Adipocyte (in vitro differentiated cells): ENCODE measurements at places on chromosomes 1 and 21.

DNA sequence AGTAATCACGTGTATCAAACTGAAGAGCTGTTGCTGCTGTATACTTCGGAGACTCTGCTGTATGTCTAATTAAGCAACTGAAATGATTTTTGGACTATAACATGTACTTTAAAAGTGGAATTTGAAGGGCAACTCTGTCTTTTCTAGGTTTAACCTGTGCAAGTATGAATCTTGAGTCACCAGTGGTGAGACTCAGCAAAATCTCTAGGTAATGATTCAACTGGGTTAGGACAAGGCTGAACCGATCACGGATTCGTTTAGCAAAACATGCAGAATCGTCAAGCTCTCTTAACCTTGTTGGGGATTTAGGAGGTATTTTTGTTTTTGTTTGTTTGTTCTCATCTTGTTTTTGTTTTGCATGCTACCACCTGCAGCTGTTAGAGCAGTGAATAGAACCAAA lies 149.6 kb downstream of the CYYR1 start:
- DNase-seq: no peak

GRCh38 chr1:26848941-26849774 lies 13.8 kb upstream of the SFN start:
- peak; percentile 65 for DNase-seq

GRCh38 chr1:94543001-94543400 lies 1.4 kb upstream of the F3 start:
- DNase-seq: peak; percentile 65

- peak; percentile 92 for DNase-seq
These were observed 59.8 kb upstream of the MORC3 start for GRCh38 chr21:36260030-36260787.

- DNase-seq: no peak
These were observed 56.6 kb upstream of the C1orf174 start for GRCh38 chr1:3956527-3957170.

DNA sequence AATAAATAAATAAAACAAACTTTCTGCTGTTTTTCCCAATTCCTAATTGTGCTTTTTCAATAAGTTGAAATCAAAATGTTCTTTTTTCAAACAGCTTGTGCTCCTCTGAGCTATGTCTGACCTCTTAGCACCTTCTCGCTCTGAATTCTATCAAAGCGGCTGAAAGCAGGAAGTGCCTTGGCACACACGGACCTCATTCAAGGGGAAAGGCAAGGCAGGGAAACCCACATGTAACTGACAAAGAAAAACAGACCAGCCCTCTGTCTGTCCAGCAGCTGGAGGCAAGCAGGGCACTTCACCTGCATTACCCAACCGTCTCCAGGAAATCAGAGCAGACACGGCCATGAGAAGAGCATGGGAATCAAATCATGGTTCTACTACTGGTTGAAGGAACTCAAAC lies 56.7 kb downstream of the PLPP3 start:
- DNase-seq: no peak

GRCh38 chr1:83673312-83673711 lies 325.6 kb downstream of the TTLL7 start:
- no peak for DNase-seq

GRCh38 chr1:77639557-77640069 lies 42.8 kb downstream of the ZZZ3 start:
- DNase-seq: no peak

GRCh38 chr1:233844692-233845091 lies 59.8 kb upstream of the SLC35F3 start:
- DNase-seq: no peak

GRCh38 chr1:203035111-203036000 lies 9.1 kb downstream of the PPFIA4 start:
- DNase-seq: no peak

DNA sequence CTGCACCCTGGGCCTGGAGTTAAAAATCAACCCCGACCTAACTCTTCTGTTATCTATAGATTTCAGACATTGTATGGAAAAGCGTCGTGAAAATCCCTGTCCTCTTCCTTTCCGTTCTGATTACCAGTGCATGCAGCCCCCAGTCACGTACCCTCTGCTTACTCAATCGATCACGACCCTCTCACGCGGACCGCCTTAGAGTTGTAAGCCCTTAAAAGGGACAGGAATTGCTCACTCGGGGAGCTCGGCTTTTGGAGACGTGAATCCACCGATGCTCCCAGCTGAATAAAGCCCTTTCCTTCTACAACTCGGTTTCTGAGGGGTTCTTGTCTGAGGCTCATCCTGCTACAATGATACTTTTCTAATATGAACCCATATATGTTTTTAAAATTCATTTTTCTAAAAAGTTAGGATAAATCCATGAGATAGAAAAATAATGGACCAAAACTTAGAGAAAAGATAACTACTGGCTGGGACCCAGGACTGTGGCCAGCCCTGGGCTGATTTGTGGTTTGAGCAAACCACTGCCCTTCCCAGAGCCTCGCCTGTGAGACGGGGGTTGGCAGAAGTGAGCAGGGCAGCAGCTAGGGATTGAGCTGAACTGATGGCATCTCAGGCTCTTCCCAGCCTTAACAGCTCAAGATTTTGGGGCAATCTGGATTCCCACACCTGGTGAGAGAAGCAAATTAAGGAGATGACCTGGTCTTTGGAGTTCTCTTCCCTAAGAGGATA lies 5.0 kb downstream of the UQCRHL start:
- peak; percentile 52 for DNase-seq

DNA sequence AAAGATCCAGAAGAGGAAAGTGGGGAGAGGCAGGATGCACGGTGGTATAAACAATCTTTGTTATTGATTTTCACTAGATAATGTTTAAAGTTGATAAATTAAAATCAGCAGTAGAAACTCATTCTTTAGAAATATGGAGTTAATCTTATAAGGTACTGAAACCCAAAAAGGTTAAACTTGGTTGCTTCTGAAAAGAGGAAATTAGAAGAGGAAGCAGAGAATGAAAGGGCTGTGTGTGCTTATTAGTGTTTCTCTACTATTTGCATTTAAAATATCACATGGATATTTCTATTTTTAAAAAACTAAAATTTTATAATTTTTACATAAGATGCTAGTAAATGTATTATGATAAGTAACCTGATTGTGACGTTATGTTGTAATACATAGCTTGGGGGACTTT lies 24.4 kb downstream of the C1orf141 start:
- DNase-seq: no peak

DNA sequence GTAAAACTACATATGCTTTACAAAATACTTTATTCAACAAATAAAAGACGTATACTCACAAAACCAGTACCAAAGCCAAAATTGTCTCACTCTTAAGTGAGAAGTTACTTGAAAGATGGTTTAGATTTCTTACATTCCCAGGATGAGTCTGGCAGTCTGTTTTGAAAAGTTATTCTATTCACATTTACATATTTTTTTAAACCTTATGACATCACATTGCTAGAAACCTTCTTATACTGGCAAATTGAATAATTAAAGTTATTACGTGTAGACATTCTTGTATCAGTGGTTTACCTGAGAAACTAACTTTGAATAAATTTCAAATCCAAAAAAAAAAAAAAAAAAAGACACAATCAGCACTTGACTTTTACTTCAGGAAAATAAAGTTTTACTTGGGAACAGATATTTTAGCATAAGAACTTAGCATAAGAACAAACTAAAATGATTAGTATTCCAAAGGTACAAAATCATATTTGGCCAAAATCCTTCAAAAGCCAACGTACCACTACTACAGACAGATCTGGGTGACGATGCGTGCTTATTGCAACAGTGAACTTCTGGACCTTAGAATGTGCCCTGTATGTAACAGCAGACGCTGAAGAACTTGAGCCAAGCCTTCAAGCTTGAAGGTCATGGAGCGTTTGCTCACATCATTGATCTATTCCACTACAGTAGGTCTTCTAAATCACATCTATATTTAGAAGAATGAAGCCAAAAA lies 2.5 kb downstream of the CDC42BPA start:
- peak; percentile 92 for DNase-seq

GRCh38 chr1:22815421-22816066 lies 104.9 kb downstream of the EPHB2 start:
- DNase-seq: no peak

- no peak for DNase-seq
These were observed 50.2 kb downstream of the LAMC2 start for GRCh38 chr1:183236158-183236725.

- peak; percentile 86 for DNase-seq
These were observed 95.9 kb downstream of the KCNJ15 start for GRCh38 chr21:38352536-38353219.

- DNase-seq: no peak
These were observed 10.9 kb upstream of the CD5L start for GRCh38 chr1:157852476-157852875.

GRCh38 chr1:205775717-205776056 lies 405 bp upstream of the RAB29 start:
- peak; percentile 68 for DNase-seq

DNA sequence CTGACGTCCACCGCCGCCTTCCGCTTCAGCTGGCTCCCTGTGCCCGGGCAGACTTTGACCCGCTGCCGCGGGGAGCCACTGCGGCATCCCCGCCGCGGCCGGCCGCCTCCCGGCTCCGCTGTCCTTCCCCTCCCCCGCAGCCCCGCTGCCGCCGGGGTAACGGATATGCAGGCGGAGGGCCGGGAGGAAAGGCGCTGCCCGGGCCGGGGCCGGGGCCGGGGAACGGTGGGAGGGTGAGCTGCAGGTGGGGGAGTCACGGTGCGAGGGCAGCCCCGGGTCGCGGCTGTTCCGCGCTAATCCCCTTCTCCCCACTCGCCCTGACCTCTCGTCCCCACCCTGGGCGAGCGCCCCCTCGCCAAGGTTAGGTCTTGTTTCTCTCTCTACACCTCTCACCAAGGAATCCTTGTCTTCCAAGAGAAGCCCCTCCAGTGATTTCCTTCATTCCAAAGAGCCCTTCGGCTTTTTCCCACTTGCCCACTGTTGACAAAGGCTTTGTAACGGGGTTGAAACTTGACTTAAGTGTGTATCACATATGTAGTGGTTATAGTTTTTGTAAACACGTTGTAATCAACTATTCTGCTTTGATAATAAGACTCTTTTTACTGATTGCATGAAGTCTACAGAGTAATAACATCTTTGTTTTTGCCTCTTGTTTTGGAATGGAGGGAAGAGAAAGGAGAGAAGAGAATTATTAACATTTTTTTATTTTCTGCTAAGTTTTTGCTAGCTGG lies 669 bp downstream of the XPR1 start:
- DNase-seq: peak; percentile 79

- DNase-seq: no peak
These were observed 65.0 kb upstream of the DISP3 start for GRCh38 chr1:11413986-11414391.

DNA sequence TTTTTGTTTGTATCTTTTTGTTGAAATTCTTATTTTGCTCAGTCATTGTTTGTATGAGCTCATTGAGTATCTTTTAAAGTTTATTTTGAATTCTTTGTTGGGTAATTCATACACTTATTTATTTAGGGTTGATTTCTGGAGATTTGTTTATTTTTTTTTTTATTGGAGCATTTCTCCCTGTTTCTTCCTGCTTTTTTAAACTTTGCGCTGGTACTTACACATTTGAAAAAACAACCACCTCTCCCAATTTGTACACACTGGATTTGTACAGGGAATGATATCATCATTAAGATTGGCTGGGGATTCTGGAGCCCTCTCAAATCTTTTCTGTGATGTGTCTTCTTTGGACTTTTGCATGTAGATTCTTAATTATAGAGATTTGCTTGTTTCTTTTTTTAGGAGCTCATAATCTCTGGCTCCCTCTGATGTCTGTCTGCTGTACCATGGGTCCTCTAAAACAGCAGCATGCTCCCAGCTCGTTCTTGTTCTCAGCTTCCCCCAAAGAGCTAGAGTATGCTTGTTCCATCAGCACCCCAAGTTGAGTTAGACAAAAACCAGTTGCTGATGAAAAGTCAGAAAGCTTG lies 310.7 kb downstream of the DUSP10 start:
- DNase-seq: peak; percentile 62

- no peak for DNase-seq
These were observed 166.4 kb downstream of the PSMG1 start for GRCh38 chr21:39016740-39017315.

GRCh38 chr1:47913225-47913823 lies 83.9 kb downstream of the TRABD2B start:
- DNase-seq: no peak

- DNase-seq: no peak
These were observed 51.7 kb downstream of the COL24A1 start for GRCh38 chr1:86104606-86105532.

DNA sequence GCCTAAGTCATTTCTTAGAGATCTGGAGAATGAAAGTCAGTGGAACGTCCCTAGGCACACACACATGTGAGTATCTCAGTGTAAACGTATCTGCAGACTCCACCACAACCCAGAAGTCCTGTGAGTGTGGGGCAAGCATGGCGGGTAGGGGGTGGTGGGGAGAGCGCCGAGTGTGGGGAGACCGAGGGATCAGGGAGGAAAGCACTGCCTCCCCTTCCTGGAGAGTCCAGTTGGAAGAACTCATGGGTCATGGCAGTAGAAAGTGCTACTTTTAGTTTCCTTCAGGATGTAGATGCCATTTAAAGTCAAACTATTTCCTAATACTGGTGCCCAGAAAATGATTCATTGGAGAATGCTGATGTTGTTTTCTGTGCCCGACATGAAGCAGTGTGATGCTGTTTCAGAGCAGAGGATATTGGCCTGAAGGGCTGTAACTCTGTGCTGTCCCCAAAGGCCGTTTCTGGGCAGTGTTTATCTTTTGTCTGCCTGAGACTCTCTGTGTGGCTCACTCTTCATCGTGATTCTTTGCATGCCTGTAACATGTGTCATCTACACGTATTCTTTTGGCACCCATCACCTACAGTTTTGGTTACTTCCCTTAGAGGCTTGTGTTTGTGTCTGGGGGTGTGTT lies 45.7 kb upstream of the TSPAN2 start:
- peak; percentile 79 for DNase-seq

GRCh38 chr1:7583291-7584096 lies 187.6 kb upstream of the VAMP3 start:
- DNase-seq: no peak

DNA sequence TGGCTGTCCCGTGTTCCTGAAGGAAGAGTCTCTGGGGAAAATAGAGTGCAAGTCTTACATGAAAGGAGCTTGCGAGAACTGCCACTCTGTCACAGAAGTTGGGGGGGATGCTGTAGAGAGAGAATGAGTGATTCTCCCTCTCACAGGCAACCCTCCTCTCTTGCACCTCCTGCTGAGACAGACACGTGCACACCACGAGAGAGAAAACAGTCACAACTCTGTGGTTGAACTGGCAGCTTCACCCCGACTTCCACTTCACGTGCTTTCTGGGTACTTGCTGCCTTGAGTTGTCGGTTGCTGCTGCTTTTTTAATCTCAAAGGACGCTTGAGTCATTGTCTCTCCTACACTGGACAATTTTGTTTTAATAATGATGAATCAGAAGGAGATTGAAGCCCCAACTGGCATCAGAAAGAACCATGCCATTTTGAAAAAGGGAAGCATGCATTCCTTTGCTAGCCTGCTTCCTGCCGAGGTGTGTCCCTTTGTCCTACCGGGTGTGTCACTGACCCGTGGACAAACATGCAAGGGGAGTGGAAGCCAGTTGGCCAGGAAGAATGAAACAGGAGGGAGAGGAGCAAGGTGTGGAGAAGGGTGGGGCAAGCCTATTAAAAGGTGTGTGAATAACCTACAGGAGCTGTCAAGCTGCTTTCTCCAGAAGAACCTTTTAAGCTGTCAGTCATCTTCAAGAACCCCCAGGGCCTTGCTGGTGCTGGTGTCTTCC lies 164.2 kb downstream of the CACNA1E start:
- DNase-seq: no peak
